ENCODE measurements at places on chromosomes 12 and 14.

GRCh38 chr14:101112351-101113107, 209.0 kb upstream of the RTL1 start:
- no peak for DNase-seq

DNA sequence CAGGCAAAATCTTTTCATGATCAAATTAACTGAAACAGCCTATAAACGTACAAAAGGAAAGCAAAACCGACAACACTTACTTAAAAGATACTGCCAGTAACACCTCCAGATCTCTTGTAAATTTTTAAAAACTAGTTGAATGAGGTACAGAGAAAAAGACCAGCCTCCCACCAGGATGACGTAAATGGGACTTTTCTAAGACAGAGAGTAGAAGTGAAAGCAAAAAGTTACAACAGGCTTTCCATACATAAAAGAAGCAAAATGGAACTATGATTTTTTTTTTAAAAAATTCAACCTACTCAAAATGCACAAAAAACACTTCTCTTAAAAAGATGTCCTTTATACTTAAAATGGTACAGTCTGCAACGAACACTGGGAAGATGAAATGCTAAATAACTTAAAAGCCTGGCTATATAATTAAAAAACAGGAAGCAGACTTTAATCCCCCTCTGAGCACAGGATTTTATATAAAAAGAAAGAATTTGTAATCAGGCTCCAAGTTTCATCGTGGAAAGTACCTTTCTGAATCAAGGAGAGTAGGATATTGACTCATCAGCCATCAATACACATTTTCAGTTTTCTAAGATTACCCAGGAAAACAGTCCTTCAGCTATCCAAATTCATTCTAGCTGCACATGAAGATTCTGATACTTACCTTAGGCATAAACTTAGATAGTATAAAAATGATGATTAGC, 14.2 kb upstream of the MYO1A start:
- no peak for DNase-seq

DNA sequence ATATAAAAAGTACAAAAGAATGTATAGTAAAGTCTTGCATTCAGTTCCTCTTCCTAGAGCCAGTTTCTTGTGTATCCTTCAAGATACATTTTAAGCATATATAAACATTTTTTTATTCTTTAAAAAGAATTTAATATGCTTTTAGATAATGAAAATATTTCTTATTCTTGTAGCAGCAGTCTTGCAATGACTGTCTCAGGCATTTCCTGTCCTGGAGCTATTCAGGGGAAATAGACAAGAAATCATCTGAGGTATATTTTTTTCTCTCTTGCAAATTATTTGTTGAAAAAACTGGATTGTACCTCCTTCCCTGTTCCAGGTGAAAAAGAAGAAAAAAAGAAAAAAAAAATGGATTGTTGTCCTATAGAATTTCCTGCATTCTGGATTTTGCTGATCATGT, 17.0 kb upstream of the ERBB3 start:
- no peak for DNase-seq

GRCh38 chr12:9096563-9097176, 19.0 kb downstream of the A2M start:
- no peak for DNase-seq

- DNase-seq = no peak
Measured at GRCh38 chr14:86055512-86056075, 525.6 kb downstream of the FLRT2 start.

DNA sequence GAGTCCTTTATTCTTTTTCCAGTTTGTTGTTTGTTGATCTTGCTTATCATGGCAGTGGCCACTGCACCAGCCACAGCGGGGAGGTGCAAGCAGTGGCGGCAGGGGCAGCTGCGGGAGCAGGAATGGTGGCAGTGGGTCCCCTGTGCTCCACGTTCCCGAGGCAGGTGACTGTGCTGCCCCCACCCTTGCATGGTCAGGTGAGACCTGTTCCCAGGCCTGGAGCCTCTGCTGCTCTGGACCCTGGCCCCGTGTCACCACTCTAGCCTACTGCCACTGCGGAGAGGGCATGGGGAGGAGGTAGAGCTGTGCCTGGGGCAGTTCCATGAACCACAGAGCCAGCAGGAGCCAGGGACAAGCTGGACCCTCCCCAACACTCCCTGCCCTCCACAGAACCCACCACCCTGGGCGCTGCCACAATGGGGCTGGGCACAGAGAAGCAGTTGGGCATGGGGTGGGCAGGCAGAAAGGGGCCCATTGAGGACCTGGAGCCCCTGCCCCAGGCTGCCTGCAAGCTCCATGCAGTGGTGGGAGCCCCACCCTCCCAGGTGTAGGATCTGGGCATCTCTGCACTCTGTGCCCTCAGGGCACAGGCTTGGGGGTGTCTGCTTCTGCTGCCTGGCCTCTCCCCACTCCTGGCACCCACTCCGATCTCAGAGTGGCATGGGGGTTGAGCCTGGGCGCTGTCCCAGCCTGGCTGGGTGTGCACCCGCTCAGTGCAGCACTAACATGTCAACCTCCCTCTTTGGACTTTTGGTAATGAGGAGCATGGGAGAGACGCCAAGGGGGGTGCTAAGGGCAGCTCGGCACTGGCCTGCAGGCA, 23.1 kb upstream of the WDR20 start:
- DNase-seq = no peak

- no peak for DNase-seq
Measured at GRCh38 chr12:108806921-108807320, 50.5 kb downstream of the SSH1 start.

GRCh38 chr12:104569346-104570173, 112.8 kb downstream of the CHST11 start:
- peak; percentile 17 for DNase-seq

DNA sequence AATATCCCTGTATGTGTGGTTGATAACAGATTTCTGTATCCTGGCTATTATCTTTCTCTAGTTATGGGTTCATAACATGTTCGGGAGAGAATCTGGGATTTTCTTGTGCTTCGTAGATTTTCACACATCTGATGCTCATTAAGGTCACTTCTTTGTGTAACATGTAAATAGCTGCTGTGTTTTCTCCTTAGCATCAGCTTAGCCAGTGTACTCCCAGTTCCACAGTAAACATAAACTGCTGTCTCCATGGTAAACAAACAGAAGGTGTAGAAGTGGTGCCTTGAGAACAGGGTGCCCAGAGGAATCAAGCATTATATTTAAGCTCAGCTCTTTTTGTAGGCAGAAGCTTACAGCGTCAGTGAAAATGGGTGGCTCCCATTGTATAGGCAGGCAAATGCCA, 88.0 kb downstream of the ANO6 start:
- DNase-seq = no peak

- no peak for DNase-seq
Measured at GRCh38 chr14:49553106-49553505, 33.1 kb downstream of the RPS29 start.

- DNase-seq = no peak
Measured at GRCh38 chr12:124007826-124008570, 35.0 kb downstream of the ZNF664 start.

DNA sequence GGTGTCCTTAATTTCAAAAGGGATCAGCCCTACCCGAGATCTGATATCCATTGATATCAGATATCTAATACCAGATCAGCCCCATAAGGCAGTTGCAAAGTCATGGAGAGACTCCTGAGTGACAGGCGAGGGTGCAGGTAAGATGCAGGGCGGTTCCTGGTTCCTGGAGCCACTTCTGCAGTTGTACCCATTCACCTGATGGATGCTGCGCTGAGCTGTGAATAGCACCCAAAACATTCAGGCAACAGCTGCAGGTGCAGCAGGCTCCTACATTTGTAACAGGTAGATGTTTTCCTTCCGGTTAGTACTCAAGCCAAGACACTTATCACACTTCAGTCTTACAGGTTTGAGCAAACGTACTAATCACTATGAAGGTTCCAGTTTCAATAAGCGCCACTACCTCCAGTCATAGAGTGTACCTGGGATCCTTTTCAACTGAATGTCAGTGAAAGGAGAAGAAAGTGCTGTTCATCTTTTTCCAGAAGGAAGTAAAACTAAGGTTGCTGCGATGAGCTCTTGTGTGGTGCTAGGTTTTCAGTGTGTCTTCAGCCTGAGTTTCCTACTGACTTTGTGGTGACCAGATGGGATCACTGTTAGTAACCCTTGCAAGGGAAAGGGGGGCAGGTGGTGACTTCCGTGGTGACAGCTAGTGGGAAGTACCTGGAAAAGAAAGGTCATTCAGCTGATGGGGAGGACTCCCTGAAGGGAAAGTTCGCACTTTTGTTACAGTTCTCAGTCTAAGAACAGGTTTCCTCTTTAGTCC, 1.9 kb downstream of the ATP6V0A2 start:
- no peak for DNase-seq

DNA sequence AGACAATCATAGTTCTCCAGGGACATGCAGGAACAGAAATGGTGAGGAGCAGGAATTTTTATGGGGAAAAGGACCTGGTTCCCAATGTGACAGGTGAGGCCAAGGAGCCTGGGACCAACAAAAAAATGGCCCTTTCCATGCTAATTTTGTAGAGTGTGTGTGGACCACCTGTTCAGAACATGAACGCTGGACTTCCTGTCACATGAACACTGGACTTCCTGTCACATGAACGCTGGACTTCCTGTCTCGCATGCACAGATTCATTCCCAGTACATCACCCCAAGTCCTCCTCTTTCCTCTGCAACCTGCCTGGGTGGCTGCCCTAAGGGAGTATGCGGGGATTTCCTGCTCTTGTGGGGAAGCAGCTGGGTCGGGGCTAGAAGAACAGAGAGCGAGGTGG, 10.1 kb downstream of the FGF6 start:
- DNase-seq = no peak

- no peak for DNase-seq
Measured at GRCh38 chr12:113820309-113820708, 145.8 kb downstream of the RBM19 start.

- no peak for DNase-seq
Measured at GRCh38 chr12:87529413-87529812, 499.8 kb downstream of the C12orf50 start.

DNA sequence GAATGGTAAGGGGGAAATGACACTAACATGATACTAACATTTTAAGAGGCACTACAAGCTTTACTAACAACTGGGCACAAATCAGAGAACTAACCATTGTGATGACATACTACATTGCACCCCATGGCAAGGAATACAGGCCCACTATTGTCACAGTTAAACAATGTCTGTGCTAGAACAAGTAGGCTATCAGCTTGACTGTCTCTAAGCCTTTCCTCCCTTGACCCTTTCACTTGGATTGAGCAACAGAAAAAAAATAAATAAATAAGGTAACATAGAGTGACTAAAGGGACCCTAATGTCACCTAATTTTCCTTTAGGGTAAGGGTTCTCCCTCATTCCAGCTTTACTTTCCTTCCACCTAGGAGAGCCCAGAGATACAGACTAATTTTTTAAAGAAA, 4.4 kb downstream of the SLC38A2 start:
- no peak for DNase-seq

Measured in stimulated activated CD8-positive, alpha-beta memory T cell treated with anti-CD3 and anti-CD28 coated beads, Interleukin-4, amount 100 ng/mL, for 1 hour (primary cell).